SHP77 treated with DMSO at 0.1 percent for 48 hours (cell line): ENCODE measurements at places on chromosomes 5 and 9.

- peak; percentile 1 for DNase-seq
Observed at GRCh38 chr5:154520861-154521453, 42.9 kb upstream of the HAND1 start.

- DNase-seq, result no peak
Observed at GRCh38 chr9:114233491-114234185, 78.3 kb downstream of the COL27A1 start.

DNA sequence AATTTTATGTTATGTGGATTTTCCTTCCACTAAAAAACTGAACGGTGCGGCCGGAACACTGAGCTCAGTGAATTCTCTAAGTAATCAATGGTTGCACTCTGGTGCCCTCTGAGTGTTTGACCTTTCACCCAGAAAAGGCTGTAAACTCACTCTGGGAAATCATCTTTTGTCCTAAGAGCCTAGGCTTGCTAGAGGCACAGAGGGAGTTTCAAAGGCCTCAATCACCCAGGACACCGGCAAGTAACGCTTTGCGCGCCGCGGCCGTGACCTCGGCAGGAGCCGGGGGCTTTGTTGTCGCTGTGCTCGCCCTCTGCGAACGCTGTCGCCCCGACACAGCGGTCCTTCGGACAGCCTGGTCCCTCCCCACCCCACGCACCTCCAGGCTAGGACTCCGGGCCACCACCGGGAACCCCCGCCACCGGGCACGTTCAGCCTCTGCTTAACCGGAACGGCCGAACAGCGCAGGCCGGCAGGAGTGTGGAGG lies 703 bp downstream of the ISCA1 start:
- no peak for DNase-seq

DNA sequence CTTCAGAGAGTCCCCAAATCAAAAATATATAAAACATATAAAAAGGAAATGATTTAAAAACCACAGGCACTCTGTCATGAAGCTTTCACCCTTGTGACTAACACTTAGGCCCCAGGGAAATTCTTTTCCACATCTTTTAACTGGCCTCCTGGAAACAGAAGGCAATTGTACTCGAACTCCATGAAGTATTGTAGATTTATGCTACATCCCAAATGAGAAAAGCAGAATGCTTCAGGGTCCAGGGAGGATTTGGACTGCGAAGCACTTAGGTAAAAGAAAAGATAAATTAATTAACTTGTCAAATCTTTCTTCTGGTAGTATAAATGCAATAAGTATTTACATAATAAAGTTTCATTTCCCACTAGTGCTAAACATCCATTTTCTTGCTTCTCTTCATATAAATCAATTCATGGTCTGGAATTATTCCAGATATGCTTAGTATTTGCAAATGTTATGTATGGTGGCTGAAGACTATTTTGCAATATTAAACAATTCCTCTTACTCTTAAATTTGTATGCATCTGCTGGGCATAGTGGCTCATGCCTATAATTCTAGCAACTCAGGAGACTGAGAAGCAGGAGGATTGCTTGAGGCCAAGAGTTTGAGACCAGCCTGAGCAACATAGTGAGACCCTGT lies 64.9 kb upstream of the ELL2 start:
- DNase-seq, result no peak

DNA sequence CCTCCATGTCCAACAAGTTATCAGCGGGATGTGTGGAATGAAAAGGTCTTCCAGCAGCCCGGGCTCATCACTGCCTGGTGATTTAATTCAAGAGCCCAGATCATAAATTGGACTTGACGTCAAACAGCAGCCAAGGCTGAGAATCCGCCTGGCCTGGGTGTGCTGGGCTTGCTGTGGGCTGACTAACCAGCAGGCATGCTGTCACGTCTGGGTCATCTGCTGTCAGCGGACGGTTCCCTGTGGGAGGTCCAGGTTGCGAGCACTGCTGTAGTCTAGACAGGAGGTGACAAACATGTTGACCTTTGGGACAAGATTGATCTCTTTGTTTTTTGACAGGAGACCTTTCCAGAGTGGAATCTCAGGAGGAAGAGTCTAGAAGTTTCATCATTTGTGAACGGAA lies 289.7 kb downstream of the OSTF1 start:
- DNase-seq, result peak; percentile 16

DNA sequence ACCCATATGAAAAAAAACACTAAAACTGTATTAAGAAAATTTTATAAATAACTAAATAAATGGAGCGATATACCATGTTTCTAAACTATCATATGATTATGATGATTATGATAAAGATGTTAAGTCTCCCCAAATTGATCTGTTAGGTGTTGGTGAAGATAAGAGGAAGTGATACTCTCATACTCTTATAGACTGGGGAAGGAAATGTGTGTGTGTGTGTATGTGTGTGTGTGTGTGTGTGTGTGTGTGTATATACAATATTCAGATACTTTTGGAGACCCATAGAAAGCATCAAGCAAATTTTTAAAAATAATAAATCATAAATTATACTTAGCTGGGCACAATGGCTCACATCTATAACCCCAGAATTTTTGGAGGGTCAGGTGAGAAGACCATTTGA lies 62.9 kb downstream of the TMEM232 start:
- DNase-seq, result no peak

DNA sequence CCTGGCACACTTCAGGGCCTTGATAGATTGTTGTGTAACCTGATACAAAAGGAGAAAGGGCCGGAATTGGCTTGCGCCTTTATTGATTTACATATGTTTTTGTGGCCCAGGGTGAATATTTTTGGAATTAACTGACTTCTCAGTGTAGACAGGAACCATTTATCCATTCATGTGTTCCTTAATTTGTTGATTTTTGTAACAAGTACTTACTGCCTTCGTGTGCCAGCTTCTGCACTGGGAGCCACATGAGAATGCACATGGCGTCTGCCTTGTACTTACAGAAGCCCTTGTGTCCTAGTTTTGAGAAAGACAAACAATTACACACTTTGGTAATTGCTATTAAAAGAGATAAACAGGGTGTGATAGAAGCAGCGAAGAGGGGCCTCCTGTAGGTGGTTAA lies 26.4 kb downstream of the EHMT1 start:
- DNase-seq, result no peak

DNA sequence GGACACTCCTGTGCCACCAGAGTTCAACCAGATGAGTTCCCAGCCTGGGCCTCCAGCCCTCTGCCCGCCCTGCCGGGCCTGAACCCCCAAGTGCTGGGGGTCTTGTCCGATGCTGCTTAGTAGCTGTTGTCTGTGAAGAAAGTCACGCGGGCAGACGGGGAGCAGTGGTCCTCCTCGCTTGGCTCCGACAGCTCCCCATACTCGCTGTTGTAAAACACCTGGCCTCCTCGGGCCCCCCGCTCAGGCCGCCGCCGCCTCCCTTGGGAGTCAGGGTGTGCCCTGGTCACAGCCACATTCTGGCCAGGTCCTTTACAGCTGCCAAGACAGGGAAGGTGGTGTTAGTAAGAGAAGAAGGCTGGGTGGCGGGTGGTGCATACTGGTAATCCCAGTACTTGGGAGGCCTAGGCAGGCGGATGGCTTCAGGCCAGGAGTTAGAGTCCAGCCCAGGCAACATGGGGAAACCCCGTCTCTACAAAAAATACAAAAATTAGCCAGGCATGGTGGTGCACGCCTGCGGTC lies 11.8 kb upstream of the SCGB3A1 start:
- DNase-seq, result no peak

DNA sequence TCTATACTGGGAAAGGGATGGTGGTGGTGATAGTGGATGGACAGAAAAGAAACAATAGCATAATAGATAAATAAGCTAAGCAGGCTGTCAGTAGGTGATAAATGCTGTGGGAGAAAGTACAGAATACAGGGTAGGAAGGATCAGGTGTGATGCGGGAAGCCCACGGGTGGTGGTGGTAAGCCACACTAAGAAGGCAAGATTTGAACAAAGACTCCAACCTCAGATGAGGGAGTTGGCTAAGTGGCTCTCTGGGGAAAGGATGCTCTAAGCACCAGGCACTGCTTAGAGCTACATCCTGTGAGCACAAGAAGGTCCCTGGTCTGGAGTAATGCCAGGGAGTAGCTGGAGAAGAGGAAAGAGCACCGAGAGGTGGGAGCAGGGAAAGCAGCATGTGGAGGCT lies 151.6 kb upstream of the KLF9 start:
- DNase-seq, result no peak

DNA sequence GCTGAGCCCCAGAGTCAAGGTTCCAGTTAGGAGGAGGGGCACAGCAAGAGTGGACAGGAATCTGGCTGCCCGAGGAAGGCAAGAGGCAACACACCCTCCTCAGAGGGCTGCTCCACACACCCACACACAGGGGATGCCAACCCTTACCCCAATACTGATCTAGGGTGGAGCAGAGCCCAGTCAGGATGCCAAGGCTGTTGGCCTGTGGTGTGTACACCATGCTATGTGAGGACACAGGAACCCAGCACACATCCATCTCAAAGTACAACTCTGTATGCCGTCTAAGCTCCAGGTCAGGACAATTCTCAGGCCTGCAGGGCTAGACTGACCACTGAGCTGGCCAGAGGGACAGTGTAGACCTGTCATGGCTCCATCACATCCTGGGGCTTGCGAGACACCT lies 2.6 kb downstream of the SEPTIN8 start:
- DNase-seq, result no peak

DNA sequence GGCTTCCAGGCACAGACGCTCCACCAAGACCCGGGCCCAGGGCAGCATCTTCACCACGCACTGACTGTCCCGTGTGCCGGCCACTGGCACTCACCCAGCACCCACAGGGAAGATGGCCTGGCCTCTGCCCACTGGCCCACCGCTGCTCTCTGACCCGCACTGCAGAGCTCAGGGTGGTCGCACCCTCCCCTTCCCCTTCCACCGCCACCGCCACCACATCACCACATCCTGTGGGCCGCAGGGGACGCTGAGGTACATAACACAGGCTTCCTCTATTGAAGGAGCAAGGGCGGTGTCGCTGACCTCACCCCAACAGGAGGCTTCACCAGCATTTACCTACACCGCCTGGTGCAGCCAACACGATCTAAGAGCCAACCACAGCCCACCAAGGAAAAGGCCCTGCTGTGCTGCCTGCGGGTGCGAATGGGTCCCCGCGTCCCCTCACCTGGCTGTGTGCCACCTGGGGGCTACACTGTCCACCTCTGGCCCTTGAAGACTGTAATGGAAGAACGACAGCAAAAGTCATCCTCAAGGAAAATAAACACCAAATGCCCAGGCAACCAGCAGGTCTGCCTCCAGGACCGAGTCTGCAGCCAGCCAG lies 101.8 kb downstream of the CAMSAP1 start:
- DNase-seq, result no peak

DNA sequence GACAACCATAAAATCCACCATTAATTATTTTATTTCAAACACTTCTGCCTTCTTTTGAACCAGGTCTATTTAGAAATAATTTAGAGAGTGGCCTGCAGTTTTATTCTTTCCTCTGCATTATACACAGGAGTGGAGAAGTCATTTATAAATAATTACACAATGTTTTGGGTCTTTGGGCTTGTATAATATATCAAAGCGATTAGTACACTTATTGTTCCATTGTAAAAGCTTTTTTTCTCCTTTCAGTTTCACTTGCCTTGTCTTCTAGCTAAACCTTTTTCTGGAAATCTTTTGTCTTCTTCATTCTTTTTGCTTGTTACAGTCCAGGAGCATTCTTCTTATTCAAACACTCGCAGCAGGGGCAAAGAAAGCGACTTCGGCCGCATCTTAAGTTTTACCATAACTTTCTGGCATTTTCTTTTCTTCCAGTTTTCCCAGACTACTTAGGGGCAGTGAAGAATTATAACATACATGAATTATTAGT lies 7.3 kb upstream of the NEUROG1 start:
- no peak for DNase-seq

- no peak for DNase-seq
Observed at GRCh38 chr9:127758843-127759242, 19.6 kb downstream of the SH2D3C start.
